Spinal cord (tissue), 10 donors: ENCODE measurements at places on chromosomes 11 and 22.

GRCh38 chr11:122863704-122864326, 18.7 kb upstream of the JHY start:
- DNase-seq: peak; percentile 91

- no peak for DNase-seq
Measured at GRCh38 chr11:1177020-1177770, 19.4 kb downstream of the MUC5AC start.

DNA sequence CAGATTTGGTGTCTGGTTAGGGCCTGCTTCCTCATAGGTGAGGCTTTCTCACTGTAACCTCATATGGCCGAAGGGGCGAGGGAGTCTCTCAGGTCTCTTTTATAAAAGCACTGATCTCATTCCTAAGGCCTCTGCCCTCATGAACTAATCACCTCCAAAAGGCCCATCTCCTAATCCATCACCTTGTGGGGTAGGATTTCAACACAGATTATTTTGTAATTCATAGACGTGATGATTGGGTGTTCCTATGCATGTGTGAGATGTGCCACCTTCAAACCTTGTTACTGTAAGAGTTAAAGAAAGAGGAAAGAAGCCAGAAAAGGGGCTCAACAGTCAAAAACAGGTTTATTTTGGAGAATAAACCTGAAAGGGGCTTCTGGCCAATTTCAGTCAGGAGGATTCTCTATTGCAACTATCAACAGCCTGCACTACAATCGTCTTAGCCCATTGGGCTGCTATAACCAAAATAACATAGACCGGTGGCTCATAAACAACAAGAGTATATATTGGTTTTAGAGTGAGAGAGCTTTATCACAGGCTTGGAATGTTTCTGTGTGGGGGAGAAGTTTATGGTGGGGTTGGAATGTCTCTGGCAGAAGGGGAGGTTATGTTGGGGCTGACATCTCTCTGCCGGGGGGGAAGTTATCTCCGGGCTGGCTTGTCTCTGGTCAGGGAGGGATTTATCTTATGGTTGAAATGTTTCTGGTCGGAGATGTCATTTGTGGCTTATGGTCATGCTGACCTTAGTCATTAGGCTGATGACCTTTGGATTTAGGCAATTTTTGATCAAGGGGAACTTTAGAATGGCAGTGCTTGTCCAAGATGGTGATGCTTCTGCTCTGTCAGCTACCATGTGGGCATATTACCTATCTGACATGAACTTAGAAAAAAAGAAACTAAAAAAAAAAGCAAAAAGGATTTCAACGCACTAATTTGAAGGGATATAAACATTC, 35.1 kb downstream of the CSF2RB start:
- DNase-seq: no peak

GRCh38 chr11:113173126-113173525, 141.3 kb upstream of the TTC12 start:
- DNase-seq: no peak

DNA sequence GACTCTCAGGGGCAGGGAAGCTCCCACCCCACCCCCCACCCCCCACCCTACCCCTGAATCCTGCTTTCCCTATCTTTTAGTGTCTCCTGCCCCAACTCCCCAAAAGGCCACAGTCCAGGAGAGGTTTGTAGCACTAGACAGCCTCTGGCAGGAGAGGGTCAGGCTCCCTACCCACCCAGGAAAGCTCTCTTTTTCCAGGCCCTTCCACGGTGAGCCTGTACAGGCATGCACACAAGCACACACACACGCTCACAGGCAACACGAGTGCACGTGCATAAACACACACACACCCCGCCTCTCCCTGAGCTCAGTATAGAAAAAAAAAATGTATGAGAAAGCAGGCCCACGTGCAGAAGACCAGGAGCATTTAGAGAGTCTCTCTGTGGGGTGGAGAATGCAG, 414.0 kb downstream of the MN1 start:
- no peak for DNase-seq
